ENCODE measurements at places on chromosomes 4 and X.

GRCh38 chr4:146105464-146105863 is 70.1 kb upstream of the LSM6 start:
- DNase-seq = no peak

GRCh38 chr4:99378876-99379275 is 26.3 kb upstream of the ADH1C start:
- no peak for DNase-seq

GRCh38 chr4:98688411-98689290 is 30.2 kb upstream of the TSPAN5 start:
- peak; percentile 30 for DNase-seq

- no peak for DNase-seq
Observed at GRCh38 chr4:15427701-15428100, at the start of gene C1QTNF7. C1QTNF7 (plus strand) TSS chr4:15428033; CDS start chr4:15435744, 7,711 bp downstream.

- no peak for DNase-seq
Observed at GRCh38 chrX:67721321-67721720, 177.5 kb downstream of the AR start.
